ENCODE measurements at places on chromosomes 2 and 18.

DNA sequence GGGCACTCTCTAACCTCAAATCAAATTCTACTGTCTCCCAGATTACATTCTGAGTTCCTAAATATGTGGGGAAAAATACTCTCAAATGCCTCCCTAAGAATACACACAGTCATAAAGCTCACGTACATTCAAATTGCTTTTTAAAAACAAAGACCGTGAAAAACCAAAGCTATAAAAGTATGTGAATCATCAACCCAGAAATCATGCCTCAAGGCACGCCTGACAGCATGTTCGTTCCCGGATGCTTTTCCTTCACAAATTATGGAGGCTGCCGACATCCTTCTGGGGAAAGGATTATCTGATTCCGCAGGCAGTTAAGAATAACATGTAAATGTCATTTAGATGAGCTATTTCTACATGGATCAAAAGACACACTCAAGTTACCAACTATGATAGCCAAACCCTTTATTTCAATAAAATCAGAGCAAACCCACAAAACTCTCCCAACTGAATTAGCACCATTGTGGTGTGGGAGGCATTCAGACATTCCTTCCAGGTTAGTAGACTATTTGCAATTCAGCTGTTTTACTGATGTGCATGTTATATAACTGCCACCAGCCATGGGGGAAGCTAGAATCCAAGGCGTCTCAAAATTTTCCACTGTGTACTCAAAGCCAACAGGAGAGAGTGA, 398.2 kb upstream of the TRIB2 start:
- DNase-seq = no peak

- no peak for DNase-seq
These were observed 101.6 kb upstream of the RIOK3 start for GRCh38 chr18:23351521-23351920.

DNA sequence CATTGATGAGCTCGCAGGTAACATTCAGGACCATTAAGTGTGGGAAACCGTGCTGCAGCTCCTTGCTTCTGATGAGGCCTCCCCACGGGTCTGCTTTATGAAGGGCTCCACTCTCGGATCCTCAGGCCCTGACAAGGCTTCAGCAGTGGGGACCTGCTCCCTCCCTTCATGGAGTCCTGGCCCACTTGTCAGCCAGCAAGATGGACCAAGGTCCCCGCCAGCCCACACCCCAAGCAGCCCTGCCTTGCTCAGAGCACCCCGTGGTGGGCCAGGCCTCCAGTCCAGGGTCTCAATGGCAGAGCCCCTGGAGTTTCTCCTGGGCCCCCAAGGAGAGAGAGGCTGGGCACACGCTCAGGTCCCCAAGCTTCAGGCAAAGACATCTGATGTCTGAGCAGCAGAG, 41.5 kb downstream of the CROCC2 start:
- DNase-seq = no peak

GRCh38 chr2:219281588-219281987, 2.4 kb downstream of the DNAJB2 start:
- no peak for DNase-seq

GRCh38 chr2:135743860-135744259, 2.2 kb downstream of the UBXN4 start:
- no peak for DNase-seq

DNA sequence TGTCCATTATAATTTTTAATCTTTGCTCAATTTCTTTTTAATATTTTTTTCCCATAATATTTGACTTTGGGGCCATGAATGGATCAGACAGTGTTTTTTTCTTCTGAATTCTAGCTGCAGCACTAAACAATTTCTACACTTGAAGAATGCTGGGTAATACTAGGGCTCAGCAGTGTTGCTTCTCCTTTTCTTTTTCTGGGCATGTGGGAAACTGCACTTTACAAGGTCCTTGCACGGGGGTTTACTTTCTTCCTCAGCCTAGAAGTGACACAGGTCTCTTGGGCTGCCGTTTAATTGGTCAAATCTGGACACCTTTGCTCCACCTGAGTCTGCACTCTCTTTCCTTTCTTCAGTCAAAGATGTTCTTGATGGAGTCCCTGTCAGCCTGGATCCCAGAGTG, 135.4 kb upstream of the APCDD1 start:
- no peak for DNase-seq

- DNase-seq = no peak
These were observed 85.9 kb downstream of the USP40 start for GRCh38 chr2:233480490-233481202.

- no peak for DNase-seq
These were observed 112.0 kb downstream of the PPP1R1C start for GRCh38 chr2:182097571-182098164.

- DNase-seq = no peak
These were observed 392.9 kb downstream of the ZNF521 start for GRCh38 chr18:24959051-24959476.

DNA sequence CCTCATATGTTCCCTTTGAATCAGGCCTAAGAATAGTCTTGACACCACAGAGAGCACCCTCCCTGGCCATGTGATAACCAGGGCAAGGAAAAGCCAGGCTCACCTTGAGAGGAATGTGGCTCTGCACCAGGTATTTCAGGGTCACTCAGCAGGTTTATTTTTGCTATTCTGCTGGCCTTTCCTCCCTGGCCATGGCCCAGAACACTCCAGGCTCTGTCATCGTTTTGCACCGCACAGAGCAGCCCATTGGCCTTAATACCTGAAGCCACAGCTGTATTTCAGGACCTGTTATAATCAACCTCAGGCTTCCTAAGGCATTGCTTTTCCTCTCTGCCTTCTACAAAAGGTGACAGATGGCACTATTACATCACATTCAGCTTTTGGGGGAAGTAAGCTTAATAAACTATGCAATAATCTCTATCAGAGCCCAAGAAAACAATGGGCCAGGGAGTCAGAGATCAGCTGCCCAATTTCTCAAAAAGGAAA, 668.3 kb downstream of the IRS1 start:
- no peak for DNase-seq

DNA sequence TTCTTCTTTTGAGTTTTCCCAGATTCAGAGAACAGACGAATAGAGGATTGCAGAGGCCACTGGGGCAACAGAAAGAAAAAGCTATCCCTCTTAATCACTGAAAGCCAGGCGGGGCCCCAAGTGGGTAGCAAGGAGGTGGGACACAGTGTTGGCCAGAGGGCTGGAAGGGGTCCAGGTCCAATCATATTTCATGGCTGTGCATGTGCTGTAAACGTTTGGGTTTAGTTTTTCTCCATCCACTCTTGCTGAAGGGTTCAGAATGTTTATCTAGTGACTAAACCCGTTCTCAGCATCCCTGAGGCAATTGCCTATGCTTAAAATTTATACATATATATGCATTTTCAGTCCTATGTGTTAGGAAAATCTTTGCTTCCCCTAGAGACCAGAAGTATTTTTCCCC, 99.4 kb upstream of the EPHA4 start:
- DNase-seq = no peak

- no peak for DNase-seq
These were observed 106.5 kb downstream of the SEPTIN10 start for GRCh38 chr2:109507217-109507616.

DNA sequence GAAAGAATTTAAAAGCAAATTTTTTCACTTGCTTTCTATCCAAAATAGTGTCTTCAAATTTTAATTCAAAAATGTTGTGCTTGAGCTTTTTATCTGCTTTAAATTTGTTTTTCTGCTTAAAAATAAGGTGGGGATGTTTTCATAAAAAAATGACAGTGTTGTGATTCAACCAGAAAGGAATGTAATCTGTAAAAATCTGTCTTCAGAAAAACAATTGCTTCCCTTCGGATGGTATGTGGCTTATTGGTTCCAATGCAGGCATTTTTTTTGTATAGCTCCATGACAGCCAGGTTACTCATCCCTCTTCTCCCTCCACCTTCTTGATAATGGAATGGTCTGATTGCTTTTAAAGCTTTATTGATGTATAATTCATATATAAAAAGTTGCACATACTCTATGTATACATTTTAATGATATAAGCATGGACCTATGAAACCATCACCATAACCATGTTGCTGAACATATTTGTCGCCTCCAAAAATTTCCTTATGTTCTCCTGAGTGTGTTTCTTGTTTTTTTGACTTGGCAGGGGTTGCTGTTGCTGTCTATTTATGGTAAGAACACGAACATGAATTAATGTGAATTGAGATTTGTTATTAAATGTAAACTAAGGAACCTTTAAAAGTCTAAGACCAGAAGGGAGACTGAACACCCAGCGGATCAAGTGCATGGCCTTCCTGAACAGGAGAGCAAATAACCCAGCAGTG, 363.7 kb upstream of the SPHKAP start:
- DNase-seq = no peak

DNA sequence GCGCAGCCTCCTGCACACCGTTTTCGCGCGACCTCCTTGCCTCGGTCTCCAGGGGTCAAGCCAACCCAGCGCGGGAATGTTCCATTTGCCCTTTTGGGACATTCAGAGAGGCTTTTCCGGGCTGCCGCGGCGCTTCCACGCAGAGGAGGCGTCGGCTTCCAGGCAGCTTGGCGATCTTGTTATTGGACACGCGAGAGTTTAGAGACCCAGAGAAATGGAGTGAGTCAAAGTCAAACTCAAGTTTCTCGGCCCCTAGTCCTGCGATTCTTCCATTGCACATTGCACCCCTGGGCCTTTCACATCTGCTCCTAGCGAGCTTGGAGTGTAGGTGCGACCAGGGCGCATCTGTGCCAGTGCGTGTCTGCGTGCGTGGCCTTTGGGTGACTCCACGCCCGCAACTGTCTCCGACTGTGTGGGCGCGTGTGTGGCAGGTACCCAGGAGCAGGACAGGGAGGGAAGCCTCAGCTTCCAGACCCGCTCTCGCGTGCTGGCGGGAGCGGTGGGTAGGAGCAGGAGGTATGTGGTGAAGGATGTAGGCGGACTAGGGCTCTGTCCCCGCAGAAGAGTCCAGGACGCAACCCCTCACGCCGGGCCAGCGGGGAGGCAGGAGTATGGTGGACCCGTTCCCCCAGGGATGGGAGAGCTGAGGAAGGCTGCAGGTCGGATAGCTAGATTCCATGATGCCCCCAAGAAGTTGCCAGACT, 13.5 kb downstream of the SIX3 start:
- DNase-seq = no peak

GRCh38 chr2:71129114-71129901, 721 bp downstream of the MCEE start:
- no peak for DNase-seq

DNA sequence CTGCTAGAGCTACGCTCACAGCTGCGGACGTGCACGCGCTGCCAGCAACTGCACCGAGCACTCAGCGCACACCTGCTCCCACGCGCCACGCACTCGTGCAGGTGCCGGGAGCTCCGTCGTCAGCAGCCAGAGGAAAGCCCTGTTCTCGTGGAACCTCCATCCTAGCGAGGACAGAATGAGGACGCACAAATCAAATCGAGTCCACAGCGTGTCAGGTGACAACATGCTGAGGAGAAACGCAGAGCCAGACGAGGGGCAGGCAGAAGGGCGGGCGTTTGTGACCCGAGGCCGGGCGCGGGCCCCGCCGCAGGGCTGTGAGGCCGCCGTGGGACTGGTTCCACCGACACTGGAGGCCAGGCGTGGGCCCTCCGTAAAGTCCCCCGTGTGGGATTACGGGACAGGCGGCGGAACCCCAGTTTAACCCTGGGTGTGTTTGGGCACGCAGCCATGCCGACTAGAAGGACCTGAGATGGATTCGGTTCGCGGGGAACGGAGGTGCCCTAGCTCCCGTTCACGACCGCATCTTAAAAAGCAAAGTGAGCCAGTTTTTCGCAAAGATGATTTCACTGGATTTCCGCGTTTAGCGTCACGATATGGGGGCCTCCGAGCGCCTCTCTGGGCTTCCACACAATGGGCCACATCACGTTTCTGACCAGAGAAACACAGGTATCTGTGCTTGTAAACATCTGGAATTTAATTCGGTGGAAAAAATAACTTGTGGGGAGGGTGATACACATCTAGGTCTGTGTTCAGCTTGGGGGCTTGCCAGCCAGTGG, 26.9 kb upstream of the ALKAL2 start:
- no peak for DNase-seq

DNA sequence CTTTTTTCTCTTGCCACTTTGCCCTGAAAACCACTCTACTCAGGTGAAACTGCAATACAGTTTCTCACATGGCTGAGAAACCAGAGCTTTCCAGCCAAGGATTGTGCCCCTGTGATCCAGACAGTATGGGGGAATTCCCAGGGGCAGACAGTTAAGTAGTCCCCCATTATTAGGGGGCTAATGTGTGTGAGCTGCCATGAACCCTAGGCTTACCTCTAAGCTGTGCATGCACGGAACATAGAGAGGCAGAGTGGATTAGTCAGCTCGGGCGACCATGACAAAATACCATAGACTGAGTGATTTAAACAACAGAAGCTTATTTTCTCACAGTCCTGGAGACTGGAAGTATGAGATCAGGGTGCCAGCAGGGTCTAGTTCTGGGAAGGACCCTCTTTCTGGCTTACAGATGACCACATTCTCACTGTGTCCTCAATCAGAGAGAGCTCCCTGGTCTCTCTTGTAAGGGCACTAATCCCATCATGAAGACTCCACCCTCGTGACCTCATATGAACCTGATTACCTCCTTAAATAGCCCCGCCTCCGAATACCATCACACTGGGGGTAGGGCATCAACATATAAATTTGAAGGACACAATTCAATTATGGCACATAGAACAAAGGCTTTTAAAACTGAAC, 215.1 kb downstream of the EIPR1 start:
- no peak for DNase-seq

- no peak for DNase-seq
These were observed 1010.5 kb upstream of the PIK3C3 start for GRCh38 chr18:40944576-40944975.

GRCh38 chr18:7070466-7070865, 47.1 kb downstream of the LAMA1 start:
- DNase-seq = no peak

GRCh38 chr2:233418761-233419546, 64.7 kb downstream of the DGKD start:
- DNase-seq = no peak

DNA sequence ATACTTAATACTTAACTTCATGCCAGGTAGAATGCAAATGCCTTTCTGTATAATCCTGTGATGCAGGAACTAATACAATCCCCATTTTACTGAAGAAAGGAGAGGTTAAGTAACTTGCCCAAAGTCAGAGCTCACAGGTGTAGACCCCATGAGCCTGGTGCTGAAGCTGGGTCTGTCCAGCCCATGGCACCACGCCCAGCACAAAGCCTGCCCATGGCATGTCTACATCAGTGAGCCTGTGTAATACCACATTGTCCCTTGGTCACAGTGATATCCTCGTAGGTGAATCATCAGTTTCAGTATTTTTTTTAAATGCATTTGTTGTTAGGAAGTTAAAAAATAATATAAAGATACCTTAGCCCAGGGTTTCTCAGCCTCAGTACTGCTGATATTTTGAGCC, 69.9 kb upstream of the MCFD2 start:
- no peak for DNase-seq

Data from ovary (tissue), 10 donors.